HepG2 (cell line): ENCODE measurements at places on chromosomes 3 and 15.

GRCh38 chr3:99549957-99550603 lies 88.3 kb upstream of the COL8A1 start:
- H3K4me1 ChIP-seq, result no peaks in the 10 kb centered on the region
- H3K27ac ChIP-seq, result no peak overlapping the region
- no peak for DNase-seq

- H3K4me1 ChIP-seq, result peaks cover 5% of the 10 kb centered on the region; the same call in 1 of the 2 replicates
- no peak overlapping the region for H3K4me3 ChIP-seq
- no peaks in the 10 kb centered on the region; the same call in 1 of the 2 replicates for H3K27me3 ChIP-seq
- no peak overlapping the region for H3K27ac ChIP-seq
- no peaks in the 10 kb centered on the region for H3K36me3 ChIP-seq
- DNase-seq, result no peak
Measured at GRCh38 chr15:58267051-58267450, 128.9 kb downstream of the AQP9 start.

DNA sequence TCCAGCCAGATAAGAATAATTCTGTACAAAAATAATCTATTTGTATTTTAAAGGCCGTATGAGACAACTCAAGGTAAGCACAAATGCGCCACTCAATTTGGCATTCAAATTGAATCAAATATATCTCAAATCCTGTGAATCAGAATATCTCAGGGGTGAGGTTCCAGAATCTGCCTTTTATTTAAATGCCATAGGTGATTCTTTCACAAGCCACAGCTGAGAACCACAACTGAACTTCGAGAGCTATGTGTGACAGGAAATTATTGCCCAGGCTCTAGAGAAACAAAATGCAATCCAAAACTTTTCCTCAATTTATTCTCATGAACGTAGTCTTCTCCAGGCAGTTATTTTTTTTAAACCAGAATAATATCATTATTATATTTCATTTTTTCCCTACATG lies 11.9 kb downstream of the ATP8B4 start:
- H3K36me3 ChIP-seq, result no peaks in the 10 kb centered on the region
- no peaks in the 10 kb centered on the region for H3K4me1 ChIP-seq
- no peak overlapping the region for H3K4me3 ChIP-seq
- H3K27me3 ChIP-seq, result no peaks in the 10 kb centered on the region
- no peak overlapping the region for H3K27ac ChIP-seq

DNA sequence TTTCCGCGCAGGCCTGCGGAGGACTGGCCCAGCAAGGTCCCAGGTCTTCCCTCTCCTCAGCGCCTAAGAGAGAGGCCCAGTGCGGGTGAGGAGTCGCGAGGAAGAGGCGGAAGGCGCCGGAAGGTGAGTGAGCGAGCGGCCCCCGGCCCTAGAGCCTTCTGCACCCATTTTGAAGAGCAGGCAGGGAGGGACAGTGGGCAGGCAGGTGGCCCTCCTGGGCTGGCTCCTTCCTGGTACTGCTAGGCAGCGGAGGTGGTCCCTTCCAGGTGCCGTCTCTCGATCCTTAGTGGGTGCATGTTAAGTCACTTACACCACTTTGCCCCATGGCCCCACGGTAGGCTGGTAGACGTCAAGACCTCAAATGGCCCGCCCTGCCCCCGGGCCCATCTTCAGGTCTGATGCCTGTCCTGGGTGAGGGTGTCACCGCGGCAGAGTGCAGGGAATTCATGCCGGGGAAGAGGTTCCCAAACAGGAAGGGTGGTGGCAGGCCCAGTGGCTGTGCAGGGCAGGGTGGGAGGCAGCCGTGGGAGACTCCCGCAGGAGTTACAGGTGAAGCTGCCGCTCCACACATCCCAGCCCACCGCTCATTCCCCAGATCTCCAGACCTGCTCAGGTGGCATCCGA lies 14.4 kb downstream of the PAK6 start:
- H3K36me3 ChIP-seq, result no peaks in the 10 kb centered on the region
- peak overlapping the region; percentile 42 for H3K4me3 ChIP-seq
- H3K27ac ChIP-seq, result no peak overlapping the region
